ENCODE measurements at places on chromosomes 2 and 18. TPM values are rescaled to one million over a fixed set of nuclear protein-coding genes. Genes with fewer than 3 reads are reported as not detected.

The HAAO gene
- not detected for total RNA-seq

The TNFAIP6 gene
- 1.5 TPM for total RNA-seq

The SIX2 gene
- total RNA-seq: 3.6 TPM

DNA sequence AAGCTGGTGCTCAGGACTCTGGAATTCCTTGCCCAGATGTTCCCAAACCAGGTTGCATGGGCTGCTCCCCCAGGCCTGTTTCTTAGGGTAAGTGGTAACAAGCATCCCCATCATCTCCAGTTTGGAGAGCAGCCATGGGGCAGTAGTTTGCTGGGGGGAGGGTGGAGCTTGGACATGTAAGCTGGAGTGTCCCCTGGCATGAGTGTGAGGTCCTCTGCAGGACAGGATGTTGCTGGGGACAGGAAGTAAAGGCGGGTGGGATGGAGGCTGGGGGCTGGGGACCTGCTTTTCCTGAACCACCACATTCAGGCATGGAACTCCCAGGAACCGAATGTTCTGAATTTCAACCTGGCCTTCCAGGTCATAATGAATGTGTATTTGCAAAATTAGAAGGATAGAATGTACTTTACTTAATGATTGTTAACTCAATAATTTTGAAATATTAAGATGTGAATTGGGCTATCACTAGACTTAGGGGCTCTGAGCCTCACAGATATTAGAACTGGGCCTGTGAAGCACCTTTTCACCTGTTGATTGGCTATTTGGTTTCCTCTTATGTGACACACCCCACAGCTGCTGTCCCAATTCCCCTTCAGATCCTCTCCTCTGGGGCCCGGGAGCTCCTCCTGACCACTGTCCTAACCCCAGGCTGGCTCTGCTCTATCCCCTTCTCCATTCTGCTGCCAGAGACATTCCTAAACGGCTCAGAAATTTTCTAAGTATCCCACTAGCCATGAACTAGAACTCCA lies 66.4 kb upstream of the EPAS1 start:
- DNase-seq: no peak

The MITD1 gene
- 17.4 TPM for total RNA-seq

The EMILIN1 gene
- total RNA-seq: 170 TPM

The IMPA2 gene
- total RNA-seq: 10.6 TPM

The AKAIN1 gene
- not detected for total RNA-seq

Measured in SJSA1 (cell line).